ENCODE measurements at places on chromosomes 1 and 21.

GRCh38 chr1:148317288-148317985, 165.4 kb upstream of the NBPF11 start:
- DNase-seq = no peak

- peak; percentile 17 for DNase-seq
Observed at GRCh38 chr1:88736633-88737248, 52.7 kb downstream of the PKN2 start.

DNA sequence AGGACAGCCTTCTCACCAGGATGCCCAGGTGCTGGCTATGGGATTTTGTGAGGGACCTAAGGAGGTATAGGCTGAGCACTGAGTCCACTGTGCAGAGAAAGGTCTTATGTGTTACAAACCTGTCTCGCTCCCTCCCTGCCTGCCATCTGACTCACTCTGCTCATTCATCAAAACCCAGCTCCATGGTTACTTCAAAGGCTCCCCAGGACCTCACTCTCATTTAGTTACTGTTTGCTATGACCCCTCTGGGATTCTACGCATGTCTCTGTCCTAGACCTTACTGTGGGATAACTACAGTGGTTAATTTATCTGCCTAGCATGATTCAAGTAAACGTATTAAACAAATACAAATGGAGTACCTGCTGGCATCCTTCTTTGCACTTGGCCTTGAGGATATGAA, 211.6 kb upstream of the KIAA0040 start:
- DNase-seq = no peak

GRCh38 chr1:222975472-222976122, 160.8 kb downstream of the DISP1 start:
- DNase-seq = no peak

GRCh38 chr1:216904471-216904870, 181.2 kb upstream of the ESRRG start:
- DNase-seq = no peak

DNA sequence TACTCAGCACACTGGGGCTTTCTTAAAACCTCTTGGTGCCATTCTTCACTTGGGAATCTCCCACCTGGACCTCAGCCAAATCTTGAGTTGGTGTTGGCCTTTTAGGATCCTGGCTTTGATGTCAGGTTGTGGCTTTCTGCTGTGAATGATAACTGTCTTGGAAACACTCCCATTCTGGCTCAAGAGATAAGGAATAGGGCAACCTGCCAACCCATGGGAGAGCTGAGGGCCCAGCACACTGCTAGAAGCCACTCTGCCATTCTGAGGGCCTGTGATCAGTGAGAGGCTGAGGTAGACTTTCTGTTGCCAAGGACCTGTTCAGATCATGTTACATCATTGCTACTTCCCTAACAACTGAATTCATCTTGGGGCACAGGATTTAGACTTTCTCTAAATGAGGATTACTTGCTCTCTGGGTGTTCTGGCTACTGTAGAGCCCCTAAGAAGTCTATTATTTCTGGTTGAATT, 45.8 kb downstream of the TTC39A start:
- DNase-seq = no peak

DNA sequence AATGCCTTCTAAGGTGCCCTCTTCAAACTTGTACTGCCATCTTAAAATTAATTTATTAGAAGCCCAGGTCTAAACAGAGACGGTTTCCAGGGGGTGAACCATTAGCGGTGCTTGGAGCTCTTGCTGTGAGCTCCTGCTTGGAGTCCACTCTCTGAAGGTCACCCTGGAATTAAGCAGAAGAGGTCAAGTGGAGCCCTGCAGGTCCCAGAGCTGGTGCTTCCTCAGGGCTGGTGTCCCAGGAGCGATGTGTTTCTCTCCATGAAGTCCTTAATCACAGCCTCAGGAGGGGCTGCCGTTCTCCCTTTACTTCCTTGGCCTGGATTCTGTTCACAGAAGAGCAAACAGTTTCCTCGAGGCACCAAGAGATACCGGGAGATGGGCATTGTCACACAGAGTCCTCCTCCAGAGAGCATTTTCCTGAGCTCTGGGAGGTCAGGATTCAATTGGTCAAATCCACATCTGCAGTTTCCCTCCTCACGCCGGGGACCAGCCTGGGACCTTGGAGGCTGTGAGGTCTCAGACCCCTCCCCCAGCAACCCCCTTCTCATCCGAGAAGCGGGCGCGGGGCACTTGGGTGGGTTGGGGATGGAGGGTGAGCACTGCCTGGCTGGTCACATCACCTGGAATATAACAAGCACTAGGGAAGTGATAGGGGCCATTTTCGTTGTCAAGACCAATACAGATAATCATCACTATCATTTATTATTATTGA, 310.4 kb downstream of the AJAP1 start:
- DNase-seq = no peak

- no peak for DNase-seq
Observed at GRCh38 chr1:214303141-214303930, 22.4 kb downstream of the SMYD2 start.

DNA sequence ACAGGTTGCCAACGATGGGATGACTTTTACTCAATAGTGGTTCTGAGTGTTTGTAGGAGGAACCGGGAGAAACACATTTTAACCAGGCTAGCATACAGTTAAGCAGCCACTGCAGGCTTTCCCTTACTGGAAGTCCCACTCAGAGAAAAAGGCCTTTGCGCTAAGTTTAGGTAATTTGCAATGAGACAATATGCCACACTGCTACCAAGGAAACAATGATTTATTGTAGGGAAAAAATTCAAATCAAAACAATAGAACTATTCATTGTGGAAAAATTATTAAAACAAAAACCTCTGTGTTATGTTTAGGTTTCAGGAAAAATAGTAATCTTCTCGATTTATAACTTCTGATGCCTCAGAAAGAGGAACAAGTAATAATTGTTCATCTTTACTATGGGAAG, 51.4 kb upstream of the CR2 start:
- no peak for DNase-seq

DNA sequence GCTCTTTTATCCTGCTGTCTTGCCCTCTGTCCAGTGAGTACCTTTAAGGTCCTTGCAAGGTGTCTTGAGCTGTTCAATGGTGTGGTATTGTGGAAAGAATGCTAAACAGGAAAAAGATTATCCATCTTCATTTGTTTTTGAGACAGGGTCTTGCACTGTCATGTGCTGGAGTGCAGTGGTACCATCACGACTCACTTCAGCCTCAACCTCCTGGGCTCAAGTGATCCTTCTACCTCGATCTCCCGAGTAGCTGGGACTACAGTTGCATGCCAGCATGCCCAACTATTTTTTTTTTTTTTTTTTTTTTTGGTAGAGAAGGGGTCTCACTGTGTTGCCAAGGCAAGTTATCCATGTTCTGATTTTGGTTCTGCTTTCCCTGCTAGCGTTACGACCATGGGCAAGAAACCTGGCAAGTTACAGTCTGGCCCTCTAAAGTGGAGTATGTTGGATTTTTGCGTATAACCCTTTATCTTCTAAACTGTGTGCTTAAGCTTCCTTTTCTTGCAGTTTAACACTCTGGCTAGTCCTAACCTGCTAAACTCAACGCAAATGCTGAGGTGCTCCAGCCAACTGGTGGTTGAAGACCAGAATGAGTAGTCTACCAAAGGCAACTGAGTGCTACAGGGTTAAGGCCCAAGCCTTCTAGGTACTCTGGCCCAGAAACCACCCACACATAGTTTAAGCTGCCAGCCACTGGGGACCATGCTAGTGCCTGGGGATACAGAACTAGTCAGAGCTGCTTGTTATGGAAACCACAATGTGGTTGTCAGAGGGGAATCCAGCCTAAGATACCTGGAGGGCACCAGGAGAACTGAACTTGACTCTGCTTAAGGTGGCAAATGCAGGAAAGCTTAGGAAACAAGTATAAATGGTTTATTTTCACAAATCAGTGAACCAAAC, 7.9 kb downstream of the RPL11 start:
- no peak for DNase-seq

DNA sequence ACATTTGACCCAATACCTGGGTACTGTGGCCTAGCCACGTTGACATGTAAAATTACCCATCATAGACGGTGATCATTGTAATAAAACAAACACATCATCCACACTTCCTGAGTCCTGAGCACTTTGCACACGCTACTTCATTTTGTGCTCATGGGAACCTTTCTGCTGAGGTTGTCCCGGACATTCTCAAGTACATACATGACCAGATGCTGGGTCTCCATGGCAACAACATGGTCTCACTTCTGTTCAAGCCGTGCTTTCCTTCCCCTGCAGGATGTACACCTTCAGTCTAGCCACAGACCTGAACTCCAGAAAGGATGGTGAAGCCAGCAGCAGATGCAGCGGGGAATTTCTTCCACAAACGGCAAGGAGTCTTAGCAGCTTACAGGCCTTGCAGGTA, 22.7 kb downstream of the UBASH3A start:
- no peak for DNase-seq
